ENCODE measurements at places on chromosomes 3 and 15.

DNA sequence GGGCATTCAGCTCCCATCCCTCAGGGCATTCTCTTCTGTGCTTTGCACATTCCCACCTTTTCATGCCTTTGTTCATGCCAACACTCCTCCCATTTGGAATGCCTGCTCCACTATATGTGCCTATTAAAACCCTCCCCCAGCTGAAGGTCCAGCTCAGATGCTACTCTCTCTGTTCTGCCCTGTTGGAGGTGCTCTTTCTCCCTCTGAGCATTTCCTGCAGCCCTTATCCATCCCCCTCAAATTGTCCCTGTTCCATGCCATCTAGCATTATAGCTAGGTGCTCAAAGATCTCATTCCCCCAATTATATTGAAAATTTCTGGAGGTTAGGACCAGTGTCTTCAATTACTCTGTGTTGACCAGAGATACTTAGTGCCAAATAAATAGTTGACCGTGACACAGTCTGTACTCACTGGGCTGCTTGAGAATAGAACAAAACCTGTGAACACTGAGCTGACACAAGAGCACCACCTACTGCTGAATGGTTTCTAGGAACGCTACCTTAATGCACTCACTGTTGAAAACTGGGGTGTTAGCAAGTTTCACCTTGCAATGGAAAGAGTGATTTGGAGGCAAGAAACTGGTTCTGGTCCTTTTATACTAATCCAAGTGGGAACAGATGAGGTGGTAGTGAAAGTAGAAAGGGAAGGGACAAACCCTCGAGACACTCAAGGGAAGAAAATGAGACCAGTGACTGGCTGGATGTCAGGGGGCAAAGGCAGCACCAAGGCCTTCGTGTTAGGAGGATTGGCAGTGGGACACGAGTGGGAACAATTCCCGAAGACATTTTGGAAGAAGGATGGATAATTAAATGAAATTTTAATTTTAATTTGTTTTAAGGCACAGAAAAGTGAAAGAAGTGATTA, 289.8 kb upstream of the ROPN1 start:
- DNase-seq, result no peak

GRCh38 chr3:44146073-44146472, 95.6 kb upstream of the TOPAZ1 start:
- no peak for DNase-seq

GRCh38 chr3:242602-243355, 46.2 kb downstream of the CHL1 start:
- no peak for DNase-seq

DNA sequence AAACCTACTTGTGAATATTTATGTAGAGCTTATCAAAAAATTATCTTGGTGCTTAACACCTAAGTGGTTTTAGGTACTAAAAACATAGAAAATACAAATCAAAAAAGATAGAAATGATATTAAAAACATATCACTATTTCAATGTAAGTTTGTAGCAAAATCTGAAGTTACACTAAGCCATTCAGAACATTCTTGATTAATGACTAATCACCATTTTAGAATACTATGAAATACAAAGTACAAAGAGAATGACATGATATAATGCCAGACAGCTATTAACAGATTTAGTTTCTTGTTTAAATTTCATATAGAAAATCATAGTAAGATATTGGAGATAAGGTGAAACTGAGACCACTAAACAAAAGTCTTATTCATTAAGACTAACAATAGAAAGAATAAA, 169.7 kb upstream of the AGTR1 start:
- no peak for DNase-seq

- no peak for DNase-seq
Measured at GRCh38 chr15:85036716-85037115, 55.1 kb downstream of the PDE8A start.

DNA sequence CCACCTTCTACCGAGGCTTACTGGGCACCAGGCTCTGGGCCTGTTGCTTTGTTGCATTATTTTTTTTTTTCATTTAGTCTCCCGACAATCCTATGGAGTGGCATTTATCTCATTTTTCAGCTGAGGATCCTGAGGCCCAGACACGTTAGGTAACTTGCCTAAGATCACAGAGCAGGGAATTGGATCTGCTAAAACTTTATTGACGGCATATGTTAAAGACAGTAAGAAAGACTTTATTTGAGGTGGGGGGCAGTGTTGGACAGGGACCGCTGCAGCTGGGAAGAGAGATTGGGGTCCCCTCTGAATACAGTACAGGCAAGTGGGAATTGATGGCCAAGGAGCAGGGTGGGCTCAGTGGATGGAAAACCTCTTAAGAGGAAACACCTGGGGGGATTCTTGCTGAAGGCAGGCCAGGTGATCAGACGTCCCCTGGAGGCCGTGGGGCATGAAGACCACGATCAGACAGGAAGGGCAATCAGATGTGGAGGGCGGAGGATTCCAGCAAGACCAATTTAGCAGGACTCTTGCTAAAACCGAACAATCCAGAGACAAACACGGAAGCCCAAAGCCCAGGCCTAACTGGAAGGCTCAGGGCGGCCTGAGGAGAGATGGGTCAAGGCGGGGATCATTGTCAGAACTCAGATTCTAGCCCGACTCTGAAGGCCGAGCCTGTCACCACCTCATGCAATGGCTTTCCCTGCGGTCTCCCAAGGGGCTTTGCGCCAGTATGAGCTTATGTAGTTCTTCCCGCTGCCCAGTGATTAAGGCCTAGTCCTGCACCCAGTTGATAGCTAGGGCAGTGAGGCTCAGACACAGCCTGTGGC, 53.7 kb downstream of the RGMA start:
- no peak for DNase-seq

GRCh38 chr15:34357653-34358052, 9.3 kb downstream of the LPCAT4 start:
- DNase-seq, result no peak

DNA sequence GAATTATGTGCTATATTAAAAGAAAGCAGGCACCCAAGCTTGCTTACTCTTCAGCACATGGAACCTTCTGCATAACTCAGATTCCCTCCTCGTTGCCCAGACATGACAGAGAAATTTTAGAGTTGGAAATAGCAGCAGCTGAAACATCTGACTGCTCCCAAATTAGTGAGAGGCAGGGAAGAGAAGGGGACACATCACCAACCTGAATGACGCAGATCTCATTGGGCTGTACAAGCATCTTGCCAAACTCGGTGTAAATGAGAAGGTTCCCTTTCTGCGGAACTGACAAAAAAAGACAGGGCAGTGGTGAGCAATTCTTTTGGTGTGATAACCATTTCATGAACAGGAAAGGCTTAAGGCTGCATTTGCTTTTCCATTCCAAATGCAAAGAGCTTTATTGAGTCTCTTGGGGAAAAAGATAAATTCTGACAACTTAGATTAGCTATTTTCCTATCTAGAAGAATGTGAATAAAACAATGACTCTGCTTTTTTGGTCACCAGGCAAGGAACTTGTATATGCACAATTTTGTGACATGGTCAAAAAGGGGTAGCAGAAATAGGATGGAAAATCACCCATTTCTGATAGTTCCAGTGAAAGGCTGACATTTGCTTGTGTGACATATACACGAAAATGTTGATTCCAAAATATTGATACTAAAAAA, 35.1 kb downstream of the HGD start:
- DNase-seq, result no peak

DNA sequence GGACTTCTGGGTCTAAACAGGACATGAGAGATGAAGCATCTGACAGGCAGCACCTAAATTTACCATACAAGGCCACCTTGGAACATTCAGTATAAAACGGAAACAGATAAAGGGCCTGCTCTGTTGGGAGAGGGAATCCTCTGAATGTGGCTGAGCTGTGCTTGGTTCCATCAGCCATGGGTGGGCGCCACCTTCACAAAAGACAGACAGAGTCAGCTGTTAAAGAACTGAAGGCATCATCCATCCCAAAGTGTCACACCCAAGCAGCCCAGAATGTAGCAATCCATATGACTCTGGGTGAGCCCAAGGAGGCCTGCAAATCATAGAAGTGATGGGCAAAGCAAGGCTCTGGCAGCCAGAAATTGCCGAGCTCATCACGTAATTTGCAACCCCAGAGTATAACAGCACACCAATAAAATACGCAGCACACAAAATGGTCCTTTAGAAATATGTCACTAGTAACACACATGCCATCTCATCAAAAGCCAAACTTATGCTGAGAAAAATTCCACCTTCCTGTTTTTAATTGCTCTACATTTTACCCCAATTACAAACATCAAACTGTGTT, 24.8 kb upstream of the RBP1 start:
- DNase-seq, result no peak

DNA sequence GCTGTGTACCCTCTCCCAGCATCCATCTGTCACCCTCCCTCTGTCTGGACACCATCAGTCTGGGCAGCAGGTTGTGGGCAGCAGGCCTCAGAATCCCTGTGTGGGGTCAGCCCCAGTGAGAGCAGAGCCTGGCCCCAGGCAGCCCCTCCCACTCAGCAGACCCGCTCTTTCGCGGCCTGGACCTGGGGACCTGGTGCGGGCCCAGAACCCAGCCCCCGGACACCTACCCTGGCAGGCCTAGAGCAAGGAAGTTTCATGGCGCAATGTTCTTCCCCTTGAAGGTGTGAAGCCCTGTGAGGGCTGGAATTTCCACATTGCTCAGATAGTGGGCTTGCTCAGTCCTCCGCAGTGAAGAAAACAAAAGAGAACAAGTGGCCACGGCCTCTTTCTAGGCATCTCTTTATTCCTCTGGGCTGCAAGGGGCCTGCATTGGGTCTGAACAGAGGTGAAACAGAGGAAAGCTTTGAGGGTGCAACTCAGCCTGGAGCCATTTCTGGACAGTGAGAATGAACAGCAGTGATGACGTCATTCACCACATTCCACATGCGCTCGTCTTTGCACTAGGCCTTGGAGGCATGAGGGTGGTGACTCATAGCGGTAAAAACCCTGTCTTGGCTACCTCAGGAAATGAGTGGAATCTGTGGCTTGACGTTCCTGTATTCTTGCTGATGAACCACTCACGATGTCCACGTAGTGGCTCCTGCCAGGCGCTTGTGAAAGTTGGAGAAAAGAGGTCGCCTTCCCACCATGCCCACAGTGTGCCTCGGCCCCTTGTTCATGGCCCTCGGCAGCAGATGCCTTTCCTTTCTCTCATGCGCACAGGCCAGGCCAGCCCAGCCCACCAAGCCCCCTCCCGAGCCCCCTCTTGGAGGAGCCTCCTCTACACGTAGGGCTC, 66.1 kb downstream of the SLC30A4 start:
- peak; percentile 100 for DNase-seq

DNA sequence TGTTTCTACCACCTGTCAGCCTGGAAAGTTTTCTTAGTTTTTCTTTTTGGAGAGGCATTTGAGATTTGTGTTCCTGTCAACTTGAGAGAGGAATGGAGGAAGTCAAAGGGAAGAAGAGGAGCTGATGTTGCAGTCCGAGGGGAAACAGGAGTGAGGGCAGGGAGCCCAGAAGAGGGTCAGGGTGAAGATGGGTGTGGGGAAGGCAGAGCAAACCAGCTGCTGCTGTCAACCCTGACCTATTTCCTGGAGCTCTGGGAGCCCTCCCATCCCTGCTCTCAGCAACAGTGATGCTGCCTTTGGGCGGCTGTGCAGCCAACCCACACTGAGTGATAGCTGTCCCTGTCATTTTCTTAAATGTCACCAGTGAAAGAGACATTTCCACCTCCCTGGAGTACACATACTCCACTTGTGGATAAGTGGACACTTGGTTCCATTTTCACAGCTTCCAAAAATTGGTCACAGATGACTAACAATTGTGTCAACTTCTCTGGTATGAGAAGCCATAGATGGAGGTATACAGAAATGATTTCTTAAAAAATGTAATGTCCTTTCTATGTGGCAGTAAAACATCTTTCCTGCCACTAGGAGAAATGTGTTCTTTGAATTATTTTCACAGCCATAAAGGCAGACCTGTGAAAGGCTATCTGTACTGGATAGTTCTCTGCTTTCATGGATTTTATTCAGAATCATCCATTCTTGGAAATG, 556.3 kb upstream of the TBL1XR1 start:
- no peak for DNase-seq

- peak; percentile 54 for DNase-seq
Measured at GRCh38 chr3:25037049-25037547, 391.0 kb upstream of the RARB start.

GRCh38 chr3:71305231-71306206, 278.0 kb downstream of the FOXP1 start:
- DNase-seq, result no peak

GRCh38 chr15:96448923-96449322, 118.4 kb downstream of the NR2F2 start:
- no peak for DNase-seq

- peak; percentile 14 for DNase-seq
Measured at GRCh38 chr15:48858401-48858800, 19.5 kb upstream of the EID1 start.

GRCh38 chr3:26718315-26718714, 95.7 kb downstream of the LRRC3B start:
- DNase-seq, result no peak

DNA sequence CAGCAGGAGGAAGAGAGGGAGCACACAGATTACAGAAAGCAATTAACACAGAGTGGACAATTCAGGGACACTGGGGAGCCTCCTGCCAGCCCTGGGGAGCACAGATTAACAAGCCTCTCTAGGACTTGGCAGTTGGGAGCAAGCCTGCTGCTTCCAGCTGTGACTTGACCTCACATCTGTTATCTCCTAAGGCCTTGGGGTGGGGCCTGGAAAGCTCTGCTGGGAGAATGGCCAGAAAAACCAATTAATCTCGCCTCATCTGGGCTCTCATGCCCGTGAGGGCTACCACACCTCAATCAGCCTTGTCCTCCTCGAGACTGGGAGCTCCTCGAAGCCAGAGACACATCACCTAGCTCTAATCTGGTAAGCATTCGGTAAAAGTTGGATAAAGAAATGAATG, 39.1 kb downstream of the SEMA5B start:
- DNase-seq, result no peak

DNA sequence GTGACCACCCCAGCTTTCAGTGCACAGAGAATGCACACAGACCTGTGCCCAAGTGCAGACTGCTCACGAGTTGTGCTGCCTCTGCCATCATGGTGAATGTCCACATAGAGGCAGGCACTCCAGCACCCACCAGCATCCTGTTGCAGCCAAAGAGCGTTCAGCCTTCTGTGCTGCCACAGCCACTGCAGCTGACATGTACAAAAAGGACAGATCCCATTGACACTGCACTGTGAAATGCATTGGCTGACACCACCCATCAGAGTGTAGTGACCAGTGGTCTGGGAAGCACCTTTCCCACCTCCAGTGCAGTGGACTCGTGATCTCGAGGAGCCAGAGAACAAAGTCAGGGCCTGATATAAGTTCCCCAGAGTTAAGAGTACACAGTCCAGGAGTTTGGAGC, 260.3 kb downstream of the RAP2B start:
- no peak for DNase-seq

- no peak for DNase-seq
Measured at GRCh38 chr15:74565381-74566085, 24.5 kb downstream of the ARID3B start.

GRCh38 chr15:80660119-80660518, 35.0 kb upstream of the ABHD17C start:
- no peak for DNase-seq

DNA sequence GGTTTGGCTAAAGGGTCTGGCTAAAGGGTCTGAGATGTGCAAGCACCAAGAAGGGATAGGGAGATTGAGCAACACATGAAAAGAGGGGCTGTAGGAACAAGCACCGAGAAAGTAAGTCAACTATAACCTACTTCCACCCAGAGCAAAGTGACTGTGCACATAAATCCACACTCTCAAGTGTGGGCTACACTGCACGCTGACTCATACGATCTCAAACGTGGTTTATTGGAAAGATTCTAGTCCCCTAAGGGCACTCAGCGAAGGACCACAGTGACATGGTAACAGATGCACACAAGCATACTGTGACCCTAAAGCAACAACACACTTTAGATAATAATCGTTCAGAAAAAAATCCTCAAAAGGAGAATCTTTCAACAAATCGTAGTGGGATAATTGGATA, 48.0 kb downstream of the EHHADH start:
- DNase-seq, result no peak

Data from AG09309 (cell line).